ENCODE measurements at places on chromosomes 7 and 10. TPM values are rescaled to one million over a fixed set of nuclear protein-coding genes. Genes with fewer than 3 reads are reported as not detected.

The GFRA1 gene
- total RNA-seq: not detected

DNA sequence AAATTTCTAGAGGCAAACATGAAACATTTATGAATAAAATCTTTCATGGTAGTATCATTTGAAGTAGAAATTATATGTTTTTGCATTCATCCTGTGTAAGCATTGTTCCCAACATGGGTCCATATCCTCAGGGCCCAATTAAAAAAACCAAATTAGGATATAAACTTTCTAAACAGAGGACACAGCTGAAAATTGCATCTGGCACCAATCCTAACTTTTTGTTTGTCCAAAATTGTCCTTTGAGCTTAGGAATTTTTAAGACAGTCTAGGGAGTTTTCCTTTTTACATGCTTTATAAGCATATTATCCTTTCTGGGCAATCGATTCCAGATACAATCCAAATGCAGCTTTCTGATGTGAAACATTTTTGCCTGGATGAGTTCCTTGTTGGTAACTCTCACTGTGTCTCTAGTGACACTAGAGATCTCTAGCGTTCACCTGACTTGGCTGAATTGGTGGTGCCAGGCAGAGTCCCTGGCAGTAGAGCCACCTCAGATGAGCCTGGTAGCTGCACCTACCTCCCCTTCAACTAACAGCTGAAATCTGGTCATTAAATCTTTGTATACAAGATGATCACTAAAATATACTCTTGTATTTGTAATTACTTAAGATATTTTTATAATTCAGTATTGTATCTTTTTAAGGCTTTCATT, 137.6 kb upstream of the SAMD8 start:
- peaks cover 27% of the 10 kb centered on the region for H3K36me3 ChIP-seq
- no peak overlapping the region for H3K27ac ChIP-seq
- H3K4me1 ChIP-seq: peaks cover 70% of the 10 kb centered on the region
- DNase-seq: no peak

DNA sequence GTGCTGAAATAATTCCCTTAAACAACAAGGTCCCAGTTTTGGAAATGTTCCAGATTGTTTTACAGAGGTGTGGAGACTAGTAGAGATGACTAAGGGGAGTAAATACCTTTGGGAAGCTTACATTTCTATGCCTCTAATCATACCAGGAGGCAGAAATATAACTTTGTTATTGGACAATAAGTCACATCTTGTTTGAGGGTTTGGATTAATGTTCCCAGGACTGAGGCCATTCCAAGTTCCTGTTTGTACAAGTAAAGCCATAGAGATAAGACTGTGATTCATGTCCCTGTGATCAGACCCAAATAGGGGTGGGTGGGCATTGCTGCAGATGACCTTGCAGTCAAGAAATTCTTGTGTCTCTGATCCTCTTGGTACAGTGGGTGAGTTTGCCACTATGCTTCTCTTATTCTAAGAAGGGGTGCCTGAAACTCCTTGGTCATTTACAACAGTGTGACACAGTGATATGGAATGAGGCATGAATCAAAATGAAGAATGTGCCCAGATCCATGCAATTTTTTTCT, 508.3 kb downstream of the SORCS3 start:
- H3K27me3 ChIP-seq: no peaks in the 10 kb centered on the region
- H3K27ac ChIP-seq: no peak overlapping the region
- no peak for DNase-seq
- H3K4me3 ChIP-seq: no peak overlapping the region
- no peaks in the 10 kb centered on the region for H3K4me1 ChIP-seq

DNA sequence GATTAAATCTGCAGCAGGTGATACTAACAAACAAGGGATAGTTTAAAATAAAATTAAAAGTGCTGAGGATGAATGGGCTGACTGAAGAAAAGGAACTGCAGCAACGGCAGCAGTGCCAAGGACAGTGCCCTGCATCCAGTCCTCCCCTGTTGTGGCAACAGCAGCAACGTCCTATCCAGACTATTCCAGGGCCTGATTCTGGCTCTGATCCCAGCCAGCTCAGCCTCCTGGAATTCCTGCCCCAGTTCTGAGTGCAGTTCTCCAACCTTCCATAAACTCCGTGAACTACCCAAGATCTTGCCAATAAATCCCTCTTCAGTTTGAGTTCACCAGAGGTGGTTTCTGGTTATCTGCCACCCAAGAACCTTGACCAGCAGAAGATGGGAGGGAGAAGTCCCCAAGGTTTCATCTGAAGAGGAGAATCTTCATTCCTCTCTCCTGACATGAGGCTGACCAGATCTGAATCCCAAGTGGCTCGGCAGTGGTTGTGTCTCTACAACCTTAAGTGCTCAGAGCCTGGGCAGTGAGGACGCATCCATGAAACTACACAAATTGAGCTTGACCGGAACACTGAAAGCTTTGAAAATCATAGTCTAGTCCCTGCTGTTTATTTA, 115.8 kb downstream of the SORBS1 start:
- no peaks in the 10 kb centered on the region for H3K36me3 ChIP-seq
- no peak for DNase-seq
- H3K27me3 ChIP-seq: peaks cover 5% of the 10 kb centered on the region
